ENCODE measurements at places on chromosomes 11 and 22. TPM values are rescaled to one million over a fixed set of nuclear protein-coding genes. Genes with fewer than 3 reads are reported as not detected.

Gene OR52I1
- total RNA-seq: not detected

Gene KRTAP5-9
- 0.20 TPM for total RNA-seq

DNA sequence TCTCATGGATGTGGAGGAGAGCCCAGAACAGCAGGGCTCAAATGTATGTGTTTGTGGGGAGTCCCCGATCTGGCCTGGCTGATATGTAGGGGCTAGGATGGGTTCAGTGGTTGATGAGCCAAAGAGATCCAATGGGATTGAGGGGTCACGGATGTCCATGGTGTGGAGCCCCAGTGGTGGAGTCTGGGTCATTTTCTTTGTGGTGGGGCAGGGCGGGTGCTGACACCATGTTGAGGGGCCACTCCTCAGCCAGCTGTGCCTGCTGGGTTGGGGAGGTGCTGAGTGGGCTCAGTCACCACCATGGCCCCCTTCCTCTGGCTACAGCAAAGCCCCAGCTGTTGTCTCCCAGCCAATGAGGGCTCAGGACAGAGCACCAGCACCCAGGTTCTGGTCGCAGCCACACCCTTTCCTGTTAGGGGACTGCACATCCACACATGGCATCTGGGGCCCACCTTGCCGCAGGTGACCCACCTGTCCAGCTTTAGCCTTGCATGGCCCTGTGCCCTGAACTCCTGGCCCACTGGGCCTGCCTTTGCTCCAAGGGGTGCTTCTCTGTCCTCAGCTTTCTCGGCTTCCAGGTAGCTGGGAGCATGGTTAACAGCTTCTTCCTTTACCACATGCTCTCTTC lies 3.2 kb upstream of the GNAZ start:
- H3K4me3 ChIP-seq: no peak overlapping the region
- H3K27ac ChIP-seq: no peak overlapping the region
- no peaks in the 10 kb centered on the region for H3K36me3 ChIP-seq
- peak; percentile 51 for DNase-seq
- H3K4me1 ChIP-seq: peaks cover 4% of the 10 kb centered on the region

GRCh38 chr11:17563231-17563646 lies 16.2 kb downstream of the OTOG start:
- H3K4me3 ChIP-seq: no peak overlapping the region
- DNase-seq: no peak
- no peak overlapping the region for H3K27ac ChIP-seq
- H3K36me3 ChIP-seq: no peaks in the 10 kb centered on the region
- H3K4me1 ChIP-seq: no peaks in the 10 kb centered on the region

DNA sequence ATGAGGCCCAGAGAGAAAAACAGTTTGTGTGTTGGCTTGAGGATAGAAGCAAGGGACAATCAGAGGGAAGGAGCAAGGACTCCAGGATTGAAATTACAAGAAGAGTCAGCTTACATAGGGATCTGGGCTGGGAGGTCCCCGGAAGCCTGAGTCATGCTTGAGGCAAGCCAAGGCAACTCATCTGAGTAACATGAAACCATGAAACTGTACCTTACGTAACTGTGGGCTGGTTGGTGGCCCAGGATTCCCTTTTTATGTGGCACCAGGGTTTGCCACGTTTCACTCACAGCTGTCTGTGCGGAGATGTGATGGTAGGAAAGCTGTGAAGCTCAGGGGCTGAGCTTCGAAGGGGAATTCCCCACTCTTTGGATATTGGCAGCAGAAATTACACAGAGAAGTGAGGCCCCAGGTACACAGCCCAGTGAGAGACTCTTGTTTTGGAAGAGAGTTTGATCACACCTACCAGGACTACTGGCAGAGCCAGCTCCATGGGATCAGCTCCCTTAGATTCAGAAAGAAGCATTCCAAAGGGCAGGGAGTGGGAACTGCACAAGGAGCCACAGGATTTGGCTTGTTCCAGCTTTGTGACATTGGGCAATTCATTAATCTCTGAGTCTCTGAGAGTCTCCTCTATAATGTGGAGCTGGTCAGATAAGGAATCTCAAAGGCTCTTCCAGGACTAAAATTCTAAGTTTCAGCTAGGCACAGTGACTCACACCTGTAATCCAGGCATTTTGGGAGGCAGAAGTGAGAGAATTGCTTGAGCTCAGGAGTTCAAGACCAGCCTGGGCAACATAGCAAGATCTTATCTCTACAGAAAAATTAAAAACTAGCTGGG lies 7.8 kb downstream of the SLC5A1 start:
- no peaks in the 10 kb centered on the region for H3K36me3 ChIP-seq
- no peaks in the 10 kb centered on the region for H3K27me3 ChIP-seq
- DNase-seq: peak; percentile 36
- H3K27ac ChIP-seq: no peak overlapping the region
- no peak overlapping the region for H3K4me3 ChIP-seq

DNA sequence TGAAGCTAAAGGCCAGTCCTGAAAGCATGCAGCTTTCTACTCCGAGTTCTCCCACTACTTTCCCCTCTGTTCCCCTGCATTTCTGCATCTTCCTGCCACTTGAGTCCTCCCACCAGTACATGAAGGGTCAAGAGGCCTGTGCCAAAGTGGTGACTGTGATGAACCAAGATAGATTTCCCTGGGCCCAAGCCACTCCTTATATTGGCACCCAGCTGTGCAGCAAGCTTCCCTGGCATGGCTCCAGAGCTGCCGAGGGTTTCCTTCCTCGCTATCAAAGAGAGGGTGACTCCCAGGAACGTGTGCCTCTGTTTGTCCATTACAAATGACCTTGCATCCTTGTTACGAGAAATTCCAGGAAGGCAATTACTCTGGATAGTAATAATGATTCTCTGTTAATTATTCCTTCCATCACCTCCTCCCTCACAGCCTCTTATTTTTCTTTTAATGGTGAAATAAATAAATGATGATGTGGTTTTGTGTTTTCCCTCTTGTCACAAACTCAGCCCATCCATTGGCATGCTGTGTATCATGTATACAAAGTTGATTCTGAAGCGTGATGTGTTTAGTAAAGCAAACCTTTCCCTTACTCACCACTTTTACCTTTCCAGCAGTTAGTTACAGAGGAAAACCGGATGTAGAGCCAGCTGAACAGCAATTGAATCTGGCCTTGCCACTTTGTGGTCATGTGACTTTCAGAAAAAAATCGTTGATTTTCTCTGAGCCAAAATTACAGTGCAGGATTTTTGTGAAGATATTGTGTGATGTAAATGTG lies 8.3 kb downstream of the SRSF8 start:
- H3K4me1 ChIP-seq: peaks cover 18% of the 10 kb centered on the region
- no peak for DNase-seq
- peak overlapping the region; percentile 6 for H3K27ac ChIP-seq
- H3K36me3 ChIP-seq: no peaks in the 10 kb centered on the region
- H3K27me3 ChIP-seq: no peaks in the 10 kb centered on the region

GRCh38 chr11:61325649-61326414 lies 7.1 kb downstream of the DDB1 start:
- H3K27ac ChIP-seq: no peak overlapping the region
- H3K4me1 ChIP-seq: no peaks in the 10 kb centered on the region
- DNase-seq: no peak
- H3K4me3 ChIP-seq: no peak overlapping the region

DNA sequence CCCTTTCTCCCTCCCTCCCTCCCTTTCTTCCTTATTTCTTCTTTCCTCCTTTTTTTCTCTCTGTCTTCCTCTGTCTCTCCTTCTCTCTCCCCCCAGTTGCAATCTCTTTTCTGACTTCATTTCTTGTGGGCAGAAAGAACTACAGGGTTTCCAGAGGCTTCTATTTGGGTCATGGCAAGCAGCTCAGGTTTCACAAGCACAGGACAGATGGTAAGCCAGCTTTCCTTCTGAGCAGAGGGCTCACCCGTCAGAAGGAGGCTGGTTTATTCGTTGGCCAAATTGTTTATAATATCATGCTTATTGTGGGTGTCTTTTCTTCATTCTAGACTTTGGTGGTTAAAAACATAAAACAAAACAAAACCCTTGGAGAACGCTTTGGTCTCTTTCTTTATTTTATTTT lies 58.9 kb upstream of the CLMP start:
- no peak overlapping the region for H3K4me3 ChIP-seq
- no peak for DNase-seq
- no peaks in the 10 kb centered on the region for H3K27me3 ChIP-seq
- H3K36me3 ChIP-seq: no peaks in the 10 kb centered on the region
- no peak overlapping the region for H3K27ac ChIP-seq
